ENCODE measurements at places on chromosomes 5 and 9. TPM values are rescaled to one million over a fixed set of nuclear protein-coding genes. Genes with fewer than 3 reads are reported as not detected.

The GMCL2 gene
- 9.8 TPM for total RNA-seq

DNA sequence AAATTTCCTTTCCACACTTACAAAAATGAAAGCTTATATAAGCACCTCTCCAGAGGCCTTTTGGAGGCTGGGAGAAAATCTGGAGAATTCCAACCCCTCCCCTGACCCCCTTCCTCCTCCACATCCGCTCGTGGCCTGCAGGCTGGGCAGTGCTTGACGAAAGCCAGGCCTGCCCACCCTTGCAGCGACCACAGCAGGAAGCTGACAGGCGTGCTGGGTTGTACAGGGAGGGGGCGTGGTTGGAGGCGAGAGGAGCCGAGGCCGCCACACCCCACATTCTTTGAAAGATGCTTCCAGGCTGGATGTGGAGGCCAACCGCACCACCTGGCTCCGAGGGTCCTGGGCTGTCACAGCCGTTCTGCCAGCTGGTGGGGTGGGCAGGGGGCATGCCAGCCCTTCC, 47.8 kb upstream of the IER5L start:
- H3K27ac ChIP-seq: peak overlapping the region; percentile 50
- no peak overlapping the region for H3K4me3 ChIP-seq
- H3K4me1 ChIP-seq: peaks cover 11% of the 10 kb centered on the region
- no peaks in the 10 kb centered on the region for H3K36me3 ChIP-seq
- H3K27me3 ChIP-seq: no peaks in the 10 kb centered on the region

DNA sequence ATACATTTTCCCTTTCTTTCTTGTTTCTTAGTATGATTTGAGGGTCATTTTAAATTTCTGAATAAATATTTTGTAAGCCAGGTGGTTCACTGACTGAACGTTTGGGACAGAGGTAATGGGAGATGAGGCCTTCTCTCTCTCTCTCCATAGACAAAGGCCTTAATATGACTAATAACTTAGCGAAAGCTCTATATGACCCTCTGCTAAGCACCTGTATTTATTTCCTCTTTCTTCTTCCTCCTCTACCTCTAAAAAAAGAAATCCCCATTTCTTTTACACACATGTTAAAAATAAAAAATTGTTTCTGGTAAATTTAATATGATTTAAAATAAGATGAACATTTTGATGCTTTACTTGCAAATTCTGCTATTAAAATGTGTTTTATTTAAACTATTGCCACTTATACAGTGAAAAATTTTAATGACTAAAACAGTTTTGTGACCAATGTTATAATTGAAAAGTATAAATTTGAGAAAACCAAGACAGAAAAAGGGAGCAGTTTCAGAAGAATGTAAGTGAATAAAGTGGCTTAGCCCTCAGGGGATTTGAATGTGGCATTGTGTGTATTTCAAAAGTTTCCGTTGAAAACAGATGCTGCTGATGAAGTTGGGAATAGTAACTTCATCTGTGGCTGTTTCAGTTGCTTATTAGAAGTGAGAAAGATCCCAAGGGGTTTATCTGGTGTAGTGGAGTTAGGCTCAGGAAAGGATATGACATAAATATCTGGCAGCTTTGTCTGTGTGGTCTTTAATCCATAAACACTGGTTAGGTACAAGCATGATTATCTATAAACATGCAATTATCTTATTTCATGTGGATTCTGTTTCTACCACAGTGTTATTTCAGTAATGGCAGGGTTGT, 128.6 kb upstream of the GRHPR start:
- no peak for DNase-seq
- no peaks in the 10 kb centered on the region for H3K36me3 ChIP-seq
- H3K4me1 ChIP-seq: no peaks in the 10 kb centered on the region
- no peaks in the 10 kb centered on the region for H3K27me3 ChIP-seq

The HRCT1 gene
- 6.5 TPM for total RNA-seq

The ROR2 gene
- 16.5 TPM for total RNA-seq

DNA sequence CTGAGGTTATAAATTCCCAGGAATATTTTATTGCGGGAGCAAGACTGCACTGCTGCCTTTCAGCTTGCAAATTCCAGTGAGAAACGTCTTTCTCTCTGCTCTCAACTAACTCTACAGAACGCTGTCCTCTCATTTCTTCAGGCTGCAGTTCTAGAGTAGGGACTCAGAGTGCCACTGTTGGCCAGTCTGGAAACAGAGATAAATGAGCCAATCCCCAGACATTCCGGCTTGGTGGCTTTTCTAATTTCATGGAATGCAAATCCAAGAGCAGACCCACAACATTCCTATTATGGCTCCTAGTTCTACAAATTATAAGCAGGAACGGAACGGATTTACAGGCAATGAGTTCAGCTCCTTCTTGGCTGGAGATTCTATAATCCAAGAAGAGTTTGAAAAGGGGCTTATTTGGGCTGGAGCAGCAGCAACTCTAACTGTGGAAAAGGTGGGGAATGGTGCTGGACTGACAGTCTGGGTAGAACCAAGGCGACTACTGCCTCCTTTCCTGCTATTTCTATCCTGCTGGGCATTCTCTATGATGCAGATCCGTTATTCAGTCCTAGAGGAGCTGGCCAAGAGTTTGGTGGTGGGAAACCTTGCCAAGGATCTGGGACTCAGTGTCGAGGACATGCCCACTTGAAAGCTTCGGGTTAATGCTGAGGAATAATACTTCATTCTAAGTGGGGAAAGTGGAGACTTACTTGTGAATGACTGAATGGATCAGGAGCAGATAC, 9.3 kb downstream of the PCDHGA12 start:
- H3K27ac ChIP-seq: no peak overlapping the region
- H3K4me3 ChIP-seq: no peak overlapping the region
- no peaks in the 10 kb centered on the region for H3K36me3 ChIP-seq
- no peaks in the 10 kb centered on the region for H3K4me1 ChIP-seq

DNA sequence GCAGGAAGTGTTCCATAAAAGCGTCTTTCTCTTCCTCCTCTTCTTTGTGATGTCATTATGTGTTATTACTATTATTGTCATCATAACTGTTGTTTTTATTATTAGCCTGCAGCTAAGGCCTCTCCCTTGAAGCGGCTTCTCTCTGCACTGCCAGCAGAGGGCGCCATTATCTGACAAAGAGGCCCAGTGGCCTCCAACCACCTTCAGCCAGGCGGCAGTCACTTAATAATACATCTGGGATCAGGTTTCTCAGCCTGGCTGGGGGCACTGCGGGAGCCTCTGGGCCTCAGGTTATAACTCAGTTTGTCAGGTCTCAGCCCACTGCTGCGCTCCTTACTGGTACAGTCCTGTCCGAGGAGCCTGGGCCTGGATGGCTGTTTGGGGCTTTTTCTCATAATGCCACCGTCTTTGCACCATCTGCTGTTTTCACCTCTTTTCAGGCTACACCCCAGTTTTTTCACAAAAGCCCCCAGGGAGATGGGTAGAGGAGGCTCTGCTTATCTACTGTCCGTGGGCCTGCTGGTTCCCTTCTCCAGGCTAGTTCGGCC, 281.9 kb downstream of the NSG2 start:
- no peaks in the 10 kb centered on the region for H3K27me3 ChIP-seq
- H3K4me1 ChIP-seq: no peaks in the 10 kb centered on the region
- DNase-seq: peak; percentile 88
- H3K4me3 ChIP-seq: no peak overlapping the region
- H3K27ac ChIP-seq: no peak overlapping the region

DNA sequence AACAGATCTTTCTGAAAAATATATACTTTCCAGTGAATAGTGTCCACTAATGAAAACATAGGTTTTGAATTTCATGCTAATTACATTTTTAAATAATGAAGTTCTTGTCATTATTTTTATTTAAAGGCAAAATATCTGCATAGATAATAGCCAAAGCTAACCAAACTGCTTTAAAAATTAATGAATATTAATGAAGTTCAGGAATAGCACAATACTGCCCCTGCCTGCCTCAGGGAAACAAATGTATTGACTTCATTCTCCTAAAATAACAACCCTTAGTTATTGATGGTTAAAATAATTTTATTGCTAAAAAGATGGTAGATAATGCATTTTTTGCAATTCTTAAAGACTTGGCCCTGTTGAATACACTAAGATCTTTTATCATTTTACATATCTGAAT, 103.6 kb upstream of the SSBP2 start:
- no peak for DNase-seq
- H3K27me3 ChIP-seq: no peaks in the 10 kb centered on the region
- H3K36me3 ChIP-seq: no peaks in the 10 kb centered on the region
- peaks cover 19% of the 10 kb centered on the region for H3K4me1 ChIP-seq
- no peak overlapping the region for H3K27ac ChIP-seq

The IFNB1 gene
- total RNA-seq: not detected

DNA sequence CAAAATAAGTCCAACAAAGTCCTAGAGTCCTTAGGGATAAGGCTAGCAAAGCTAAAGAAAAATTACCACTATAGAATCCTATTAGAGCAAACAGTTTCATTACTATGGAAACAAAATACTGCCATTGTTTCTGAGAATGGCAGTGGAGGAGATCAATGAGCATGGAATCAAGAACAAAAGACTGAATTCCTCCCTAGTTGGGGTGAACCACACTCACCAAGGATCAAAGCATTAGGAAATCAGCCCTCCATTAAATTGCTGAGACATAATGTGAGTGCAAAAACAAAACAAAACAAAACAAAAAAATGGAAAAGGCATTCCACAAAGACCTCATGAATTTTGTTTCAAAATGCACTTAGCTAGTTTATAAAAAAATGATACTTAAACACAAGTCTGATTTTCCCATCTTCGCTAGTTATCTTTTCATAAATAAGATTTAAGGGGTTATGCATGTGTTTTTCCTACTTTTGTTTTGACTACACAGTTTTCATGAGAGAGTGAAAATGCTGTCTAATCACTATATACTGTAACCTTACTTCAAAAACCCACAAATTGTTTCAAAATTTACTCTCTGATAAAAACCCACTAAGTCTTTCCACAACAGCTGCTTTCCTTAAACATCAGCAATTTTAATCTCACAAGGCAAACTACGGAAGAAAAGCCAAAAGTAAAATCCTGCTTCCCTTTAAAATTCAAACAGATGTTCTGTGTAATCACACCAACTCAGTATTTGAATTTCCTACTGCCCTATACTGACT, 9.7 kb downstream of the SERINC5 start:
- peak overlapping the region; percentile 32 for H3K27ac ChIP-seq
- DNase-seq: no peak
- peaks cover 44% of the 10 kb centered on the region for H3K4me1 ChIP-seq
- H3K36me3 ChIP-seq: no peaks in the 10 kb centered on the region
- no peaks in the 10 kb centered on the region for H3K27me3 ChIP-seq
- no peak overlapping the region for H3K4me3 ChIP-seq

The GPR150 gene
- 0.87 TPM for total RNA-seq

The GTF2H2 gene
- 19.8 TPM for total RNA-seq

- H3K4me1 ChIP-seq: peaks cover 31% of the 10 kb centered on the region
- no peaks in the 10 kb centered on the region for H3K36me3 ChIP-seq
- H3K27me3 ChIP-seq: no peaks in the 10 kb centered on the region
- no peak overlapping the region for H3K4me3 ChIP-seq
- no peak for DNase-seq
These were observed 1.4 kb upstream of the QRFP start for GRCh38 chr9:130897848-130898551.

DNA sequence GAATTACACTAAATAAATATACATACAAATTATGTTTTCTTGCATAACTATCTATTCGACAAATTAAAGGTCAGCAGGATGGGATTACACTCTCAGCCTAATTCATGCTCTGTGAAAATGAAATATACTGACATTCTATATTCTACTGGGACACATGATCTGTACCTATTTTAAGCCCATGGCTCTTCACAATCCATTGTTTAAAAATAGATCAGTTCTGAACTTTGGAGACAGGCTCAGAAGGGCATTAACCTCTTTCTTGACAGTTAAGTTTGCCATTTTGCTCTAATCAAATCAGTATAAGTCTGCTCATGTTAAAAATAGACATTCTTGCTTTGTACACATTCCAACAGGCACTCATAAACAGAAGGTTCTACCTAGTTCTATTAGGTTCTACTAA, 361.2 kb downstream of the HCN1 start:
- no peak overlapping the region for H3K27ac ChIP-seq
- H3K27me3 ChIP-seq: no peaks in the 10 kb centered on the region
- no peaks in the 10 kb centered on the region for H3K4me1 ChIP-seq
- no peak for DNase-seq

DNA sequence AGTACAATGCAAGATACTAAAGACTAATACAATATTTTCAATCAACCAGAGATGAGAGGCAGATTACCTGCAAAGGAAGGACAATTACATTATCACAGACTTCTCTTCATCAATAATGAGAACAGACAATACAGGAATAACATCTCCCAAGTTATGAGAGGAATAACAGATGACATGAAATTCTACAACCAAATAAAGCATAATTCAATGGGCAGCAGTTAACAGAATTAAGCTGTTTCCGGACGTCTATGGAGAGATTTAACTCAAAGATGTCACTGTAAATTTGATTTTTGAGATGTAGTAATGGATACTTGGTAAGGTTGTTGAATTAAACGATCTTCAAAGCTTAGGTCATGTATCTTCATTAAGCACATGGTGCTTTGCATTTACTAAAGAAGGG, 19.8 kb upstream of the PARP8 start:
- H3K27ac ChIP-seq: no peak overlapping the region
- no peaks in the 10 kb centered on the region for H3K4me1 ChIP-seq
- no peaks in the 10 kb centered on the region for H3K27me3 ChIP-seq
- no peaks in the 10 kb centered on the region for H3K36me3 ChIP-seq
- no peak for DNase-seq
- H3K4me3 ChIP-seq: no peak overlapping the region

DNA sequence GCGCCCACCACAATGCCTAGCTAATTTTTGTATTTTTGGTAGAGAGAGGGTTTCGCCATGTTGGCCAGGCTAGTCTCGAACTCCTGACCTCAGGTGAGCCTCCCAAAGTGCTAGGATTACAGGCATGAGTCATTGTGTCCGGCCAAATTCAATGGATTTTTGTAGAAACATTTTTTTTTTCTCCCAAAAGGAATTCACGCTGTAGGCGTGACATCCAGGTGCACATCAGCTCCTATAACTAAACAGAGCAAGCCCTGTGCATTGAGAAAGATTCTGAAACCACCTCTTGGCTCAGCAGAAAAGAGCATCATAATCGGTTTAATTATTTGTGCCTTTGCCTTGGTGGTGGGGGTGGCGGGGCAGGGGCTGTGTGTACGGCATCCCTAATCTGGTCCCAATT, 32.9 kb upstream of the DAB2IP start:
- H3K36me3 ChIP-seq: no peaks in the 10 kb centered on the region
- no peak for DNase-seq
- H3K27me3 ChIP-seq: no peaks in the 10 kb centered on the region
- no peaks in the 10 kb centered on the region for H3K4me1 ChIP-seq

- no peaks in the 10 kb centered on the region for H3K4me1 ChIP-seq
- no peak for DNase-seq
These were observed 35.0 kb downstream of the MTX3 start for GRCh38 chr5:79955941-79956670.

DNA sequence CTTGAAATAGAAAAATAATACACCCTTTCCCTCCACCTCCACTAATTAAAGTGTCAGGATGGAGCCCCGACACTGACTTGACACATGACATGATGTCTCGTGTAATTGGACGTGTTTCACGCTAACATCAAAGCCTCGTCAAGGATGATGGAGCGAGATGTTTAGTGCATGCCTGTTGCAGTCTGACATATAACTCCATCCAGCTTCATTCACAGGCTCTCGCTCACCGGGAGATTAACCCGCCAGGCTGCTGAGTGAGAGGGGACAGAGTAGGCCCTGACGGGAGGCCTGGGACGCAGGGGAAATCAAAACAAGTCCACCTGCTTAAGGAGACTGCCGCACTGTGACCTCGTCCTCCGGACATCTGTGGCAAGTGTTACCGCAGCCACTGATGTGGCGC, 263.5 kb downstream of the SLIT3 start:
- DNase-seq: no peak
- H3K4me3 ChIP-seq: no peak overlapping the region

All from testis (tissue), 5 donors.